Fibroblast of skin of left biceps (primary cell): ENCODE measurements at places on chromosomes 13 and 19.

- DNase-seq: peak; percentile 67
Observed at GRCh38 chr13:36345438-36346221, 564 bp downstream of the SPART start.

- no peak for DNase-seq
Observed at GRCh38 chr13:80173224-80173623, 167.7 kb downstream of the SPRY2 start.

DNA sequence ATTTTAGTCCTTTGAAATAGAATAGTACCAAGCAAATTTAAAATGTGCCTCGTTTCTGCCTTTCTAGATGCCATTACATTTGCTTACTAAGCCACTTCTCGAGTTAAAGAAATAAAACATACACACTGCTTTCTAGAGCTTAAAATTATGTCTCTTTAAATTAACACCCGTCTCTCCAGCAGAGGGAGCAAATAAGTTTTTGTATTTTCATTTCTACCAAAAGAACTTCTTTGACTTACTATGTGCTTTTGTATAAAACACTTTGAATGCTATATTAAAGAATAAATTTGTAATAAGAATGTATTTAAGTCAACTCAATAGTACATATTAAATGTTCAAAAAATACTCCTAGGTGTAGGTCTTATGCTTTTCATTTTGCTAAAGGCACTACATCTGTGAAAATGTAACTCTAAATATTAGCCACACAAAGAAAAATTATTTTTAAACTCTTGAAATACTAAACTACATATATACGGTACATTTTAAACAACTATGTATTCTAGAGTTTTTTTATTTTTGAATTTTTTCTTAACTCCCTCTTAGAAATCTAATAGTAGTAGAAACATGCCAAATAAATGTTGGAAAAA, 269.3 kb upstream of the MIR17HG start:
- DNase-seq: no peak

GRCh38 chr13:99969919-99970650, 1.5 kb downstream of the ZIC5 start:
- DNase-seq: no peak

DNA sequence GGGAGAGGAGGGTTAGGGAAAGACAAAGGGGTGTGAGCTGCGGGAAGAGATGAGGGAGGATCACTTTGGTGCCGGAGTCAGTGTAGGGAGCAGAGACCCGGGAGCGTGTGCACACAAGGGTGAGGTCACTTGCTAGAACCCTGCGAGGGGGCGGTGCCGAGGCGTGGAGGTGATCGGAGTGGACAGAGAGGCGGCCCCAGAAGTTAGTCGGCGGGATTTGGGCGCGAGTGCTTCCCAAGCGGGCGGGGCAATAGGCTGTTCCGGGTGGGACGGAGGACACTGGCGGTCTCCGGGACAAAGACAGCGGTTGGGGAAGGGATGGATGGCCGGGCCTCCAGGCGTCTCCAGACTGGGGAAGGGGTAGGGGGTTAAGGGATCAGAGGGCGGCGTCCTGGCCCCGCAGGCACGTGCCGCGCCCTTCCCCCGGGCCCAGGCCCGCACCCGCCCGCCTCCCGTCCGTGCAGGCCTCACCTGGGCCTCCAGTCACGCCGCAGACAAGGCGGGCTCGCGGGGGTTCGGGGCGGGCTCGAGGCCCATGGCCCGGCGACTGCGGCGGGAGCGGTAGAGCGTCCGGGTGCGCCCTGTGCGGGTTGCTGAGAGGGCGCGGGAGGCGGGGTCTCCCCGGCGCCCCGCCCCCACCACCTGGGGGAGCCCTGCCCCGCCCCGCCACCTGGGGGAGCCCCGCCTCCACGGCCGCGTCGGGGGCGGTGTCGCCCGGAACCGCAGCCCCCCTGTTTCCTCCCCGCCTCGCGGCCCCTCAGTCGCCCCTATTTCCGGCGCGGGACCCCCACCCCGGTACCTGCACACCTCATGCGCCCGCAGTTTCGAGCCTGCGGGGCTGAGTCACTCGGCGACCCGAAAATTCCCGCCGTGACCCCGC, at the start of gene LPAR2:
Gene LPAR2, minus strand, starts transcription at position 600 of the 880 bp plus-strand sequence. CDS start 945 bp downstream, outside the sequence.
- no peak for DNase-seq

DNA sequence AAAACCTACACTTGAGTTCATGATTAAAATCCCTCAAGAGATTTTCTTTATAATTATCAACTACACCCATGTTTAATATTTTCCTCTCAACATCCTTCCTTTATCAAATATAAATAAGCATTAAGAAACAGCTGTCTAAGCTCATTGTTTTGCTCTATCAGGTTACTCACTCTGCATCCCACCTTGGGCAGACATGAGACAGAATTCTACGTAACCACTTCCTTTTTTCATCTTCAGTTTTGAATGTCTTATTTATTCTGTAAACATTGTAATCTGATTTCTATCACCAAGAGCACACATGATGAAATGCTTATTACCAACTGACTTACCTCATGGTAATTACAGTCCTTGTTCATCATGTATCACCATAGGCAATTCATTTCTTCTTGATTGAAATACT, 1256.6 kb upstream of the ATXN8OS start:
- DNase-seq: no peak

GRCh38 chr13:43009506-43009905, 13.9 kb upstream of the DNAJC15 start:
- no peak for DNase-seq
